ELR (cell line): ENCODE measurements at places on chromosomes 5 and 9.

DNA sequence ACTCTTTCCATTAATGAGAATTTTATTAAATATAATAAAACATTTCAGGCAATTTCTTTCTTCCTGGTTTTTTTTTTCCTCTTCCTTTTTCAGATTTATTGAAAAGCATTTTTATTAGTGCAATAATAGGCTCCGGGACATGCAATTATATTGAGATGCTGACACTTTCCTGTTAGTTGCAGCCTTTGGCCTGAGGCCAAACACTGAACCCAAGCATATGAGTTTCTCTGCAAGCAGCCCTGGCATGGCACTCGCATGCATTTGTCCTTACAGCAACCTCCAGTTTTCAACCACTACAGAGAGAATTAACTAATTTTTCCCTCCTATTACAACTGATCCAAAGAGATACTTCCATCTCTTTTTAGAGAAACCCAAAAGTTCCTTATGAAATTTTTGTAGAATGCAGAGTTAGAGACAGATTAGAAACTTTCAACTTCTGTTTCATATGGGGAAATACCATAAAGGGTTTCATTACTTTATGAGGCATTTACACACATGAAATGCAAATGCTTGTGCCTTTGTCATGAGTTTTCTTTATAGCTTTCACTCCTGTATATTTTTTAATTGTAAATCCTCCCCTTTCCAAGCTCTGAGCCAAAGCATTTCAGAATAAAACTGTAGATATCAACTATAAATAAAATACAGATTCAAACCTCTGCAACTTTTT is 183.0 kb downstream of the CETN3 start:
- DNase-seq = no peak

GRCh38 chr5:27682600-27682999 is 644.2 kb upstream of the CDH9 start:
- DNase-seq = peak; percentile 2

GRCh38 chr9:93156475-93157008 is 22.5 kb upstream of the NINJ1 start:
- no peak for DNase-seq

DNA sequence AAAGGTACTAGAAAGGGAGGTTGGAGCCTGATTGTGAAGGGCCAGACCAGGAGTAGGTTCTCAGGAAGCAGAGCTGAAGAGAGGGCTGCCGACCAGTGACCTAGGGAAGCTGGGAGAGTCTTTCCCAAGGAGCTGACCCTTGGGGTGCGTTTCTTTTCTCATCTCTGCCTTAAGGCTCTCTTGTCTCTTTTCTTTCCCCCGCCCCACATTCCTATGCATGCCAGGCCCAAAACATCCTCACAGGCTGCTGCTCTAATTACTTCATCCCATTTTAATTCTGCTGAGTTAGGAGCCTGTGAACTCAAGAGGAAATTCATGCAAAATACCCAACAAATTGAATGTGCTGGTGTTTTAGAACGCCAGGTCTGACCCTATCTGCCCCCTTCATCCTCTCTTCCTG is 46.9 kb upstream of the HSPA9 start:
- DNase-seq = no peak

- no peak for DNase-seq
These were observed 31.5 kb upstream of the ALDH1B1 start for GRCh38 chr9:38360839-38361472.

- DNase-seq = no peak
These were observed 570.6 kb upstream of the CDH9 start for GRCh38 chr5:27608992-27609391.

- DNase-seq = peak; percentile 70
These were observed 957 bp downstream of the PRELID1 start for GRCh38 chr5:177304392-177305119.

GRCh38 chr5:170639221-170639925 is 135.6 kb downstream of the KCNIP1 start:
- DNase-seq = no peak
